ENCODE measurements at places on chromosomes 6 and 20.

DNA sequence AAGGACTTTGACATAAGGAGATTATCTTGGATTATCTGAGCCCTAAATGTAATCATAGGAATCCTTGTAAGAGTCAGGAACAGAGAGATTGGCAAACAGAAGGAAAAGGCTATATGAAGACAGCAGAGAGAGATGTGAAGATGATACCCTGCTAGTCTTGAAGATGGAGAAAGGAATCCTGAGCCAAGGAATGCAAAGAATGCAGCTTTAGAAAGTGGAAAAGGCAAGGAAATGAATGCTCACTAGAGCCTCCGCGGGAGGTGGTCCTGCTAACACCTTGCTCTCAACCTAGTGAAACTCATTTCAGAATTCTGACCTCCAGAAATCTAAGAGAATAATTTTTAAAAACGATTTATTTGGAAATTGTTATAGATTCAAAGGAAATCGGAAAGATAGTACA is 117.1 kb downstream of the TBXT start:
- DNase-seq: no peak

DNA sequence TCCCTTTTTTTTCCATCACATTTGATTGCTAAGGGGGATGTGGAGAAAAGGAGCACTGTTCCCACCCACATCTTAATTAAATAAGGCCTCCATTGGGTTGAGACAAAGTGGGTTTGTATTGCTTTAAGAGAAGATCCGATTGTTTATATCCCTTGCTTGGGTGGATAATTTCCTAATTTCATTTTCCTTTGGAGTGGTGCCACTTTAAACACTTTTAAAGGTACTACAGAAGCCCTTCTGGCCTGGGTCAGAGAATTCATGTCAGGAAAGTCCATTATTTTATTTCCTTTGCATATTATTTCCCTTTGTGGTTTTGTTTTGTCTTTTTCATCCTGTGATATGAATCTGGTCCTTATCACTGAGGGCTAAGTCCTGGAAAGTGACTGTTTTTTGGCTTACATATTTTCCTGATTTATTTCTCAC is 56.9 kb downstream of the PHACTR2 start:
- DNase-seq: no peak

- DNase-seq: no peak
Observed at GRCh38 chr6:14881398-14881797, 364.5 kb upstream of the JARID2 start.

DNA sequence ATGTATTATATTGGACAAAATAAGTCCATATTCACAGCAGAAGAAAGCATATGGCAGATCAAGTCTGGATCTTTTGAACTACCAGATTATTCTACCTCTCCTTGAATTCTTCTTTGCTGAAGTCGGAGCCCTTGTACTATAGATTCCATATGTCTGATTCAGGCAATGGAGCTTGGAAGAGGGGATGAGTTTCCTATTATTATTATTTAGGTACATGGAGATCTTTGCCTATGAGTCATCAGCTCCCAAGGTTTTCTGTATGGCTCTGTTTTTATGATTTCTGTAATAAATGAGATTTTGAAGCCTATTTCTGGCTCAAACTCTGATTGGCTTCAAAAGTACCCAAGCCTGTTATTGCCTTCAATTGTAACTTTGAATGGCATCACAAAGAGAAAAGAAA is 72.0 kb downstream of the OPRM1 start:
- DNase-seq: no peak

GRCh38 chr6:106557837-106558236 is 71.5 kb downstream of the RTN4IP1 start:
- no peak for DNase-seq
